ENCODE measurements at places on chromosomes 1 and 21.

DNA sequence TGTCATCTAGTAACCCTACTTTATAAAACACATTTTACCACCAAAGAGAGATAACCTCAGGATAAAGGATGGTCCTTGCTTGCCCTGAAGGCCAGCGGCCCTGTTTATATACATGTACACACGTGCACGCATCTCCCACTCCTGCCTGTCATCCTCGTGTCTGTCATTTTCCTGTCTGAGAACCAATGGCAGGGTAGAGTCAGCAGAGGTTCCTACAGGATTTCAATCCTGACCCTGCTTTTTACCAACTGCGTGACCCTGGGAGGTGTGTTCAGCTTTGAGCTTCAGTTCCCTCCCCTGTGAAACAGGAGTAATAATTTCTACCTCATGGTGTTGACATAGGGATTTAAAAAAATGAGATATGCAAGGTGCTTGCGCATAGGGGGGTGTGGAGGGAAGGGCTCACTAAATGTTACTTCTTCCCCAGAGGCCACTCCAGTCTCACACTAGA is 12.3 kb upstream of the RASSF5 start:
- DNase-seq, result no peak

- DNase-seq, result no peak
Observed at GRCh38 chr1:154548028-154548427, 10.4 kb downstream of the UBE2Q1 start.

DNA sequence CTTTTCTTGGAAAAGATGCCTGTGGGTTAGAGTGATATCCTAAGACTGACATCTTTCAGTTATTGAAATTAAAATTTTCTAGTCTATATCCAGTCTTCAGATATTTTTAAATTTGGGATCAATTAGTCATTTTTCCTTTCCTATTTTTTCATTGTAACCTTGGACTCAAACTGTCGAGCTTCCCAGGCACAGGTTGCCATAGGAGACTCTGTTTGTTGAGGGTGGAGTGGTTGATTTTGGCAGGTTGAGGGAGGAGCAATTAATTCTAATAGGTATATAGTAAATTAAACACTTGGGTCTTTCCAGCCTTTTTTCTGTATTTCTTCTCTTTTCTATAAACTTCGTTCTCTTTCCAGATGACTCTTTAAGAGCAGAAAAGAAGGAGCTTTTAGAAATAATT is 326.8 kb downstream of the ASTN1 start:
- no peak for DNase-seq

DNA sequence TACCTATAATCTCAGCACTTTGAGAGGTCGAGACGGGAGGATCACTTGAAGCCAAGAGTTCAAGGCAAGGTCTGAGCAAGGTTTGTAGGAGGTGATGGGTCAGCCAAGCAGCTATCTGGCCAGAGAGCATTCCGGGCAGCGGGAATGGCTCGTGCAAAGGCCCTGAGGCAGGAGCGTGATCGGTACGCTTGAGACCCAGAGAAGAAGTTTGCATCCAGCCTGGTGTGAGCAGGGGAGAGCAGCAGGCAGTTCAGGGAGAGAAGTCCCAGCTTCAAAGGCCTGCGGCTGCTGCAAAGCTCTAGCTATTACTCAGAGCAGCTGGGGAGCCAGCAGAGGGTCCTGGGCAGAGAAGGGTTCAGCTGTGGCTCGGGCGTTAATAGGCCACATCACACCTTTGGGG is 5.1 kb upstream of the SRARP start:
- DNase-seq, result no peak

DNA sequence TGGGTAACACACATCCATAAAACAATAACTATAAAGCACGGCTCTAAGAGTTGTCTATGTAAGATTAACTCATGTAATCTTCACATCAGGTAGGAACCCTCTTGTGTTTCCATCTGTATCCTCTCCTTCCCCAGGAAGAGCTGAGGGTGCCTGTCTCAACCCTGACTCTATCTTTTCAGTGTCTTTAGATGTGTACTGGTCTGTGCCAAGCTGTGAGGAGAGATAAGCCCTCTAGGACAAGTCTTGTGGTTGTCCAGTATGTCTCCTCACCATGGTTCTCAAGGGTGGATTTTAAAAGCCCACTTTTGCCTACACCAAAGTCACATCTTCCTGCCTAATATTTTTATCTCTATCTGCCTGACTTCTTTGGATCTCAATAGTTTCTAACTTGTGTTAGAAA is 300.1 kb downstream of the KCNT2 start:
- DNase-seq, result no peak

- DNase-seq, result no peak
Observed at GRCh38 chr21:46159841-46160656, 4.7 kb upstream of the FTCD start.

- DNase-seq, result no peak
Observed at GRCh38 chr1:71053758-71054157, 6.1 kb upstream of the PTGER3 start.

DNA sequence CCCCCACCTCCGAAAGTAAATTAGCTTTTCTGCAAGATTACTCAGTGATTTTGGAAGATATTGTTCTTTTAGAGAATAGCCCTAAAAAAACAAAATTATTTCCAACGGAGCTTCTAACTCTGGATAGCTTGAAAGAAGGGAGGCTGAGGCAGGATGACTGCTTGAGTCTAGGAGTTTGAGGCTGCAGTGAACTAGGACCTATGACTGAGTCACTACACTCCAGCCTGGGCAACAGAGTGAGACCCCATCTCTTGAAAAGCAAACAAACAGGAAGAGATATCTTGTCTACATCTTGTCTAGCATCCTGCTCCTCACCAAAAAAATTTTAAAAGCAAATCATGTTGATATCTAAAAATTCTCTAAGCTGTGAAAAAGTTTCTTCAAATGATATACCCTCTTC is 42.2 kb upstream of the CPLANE2 start:
- no peak for DNase-seq

- DNase-seq, result no peak
Observed at GRCh38 chr1:160451859-160452232, 51.5 kb downstream of the VANGL2 start.

GRCh38 chr1:25786887-25787759 is 12.9 kb upstream of the SELENON start:
- no peak for DNase-seq

DNA sequence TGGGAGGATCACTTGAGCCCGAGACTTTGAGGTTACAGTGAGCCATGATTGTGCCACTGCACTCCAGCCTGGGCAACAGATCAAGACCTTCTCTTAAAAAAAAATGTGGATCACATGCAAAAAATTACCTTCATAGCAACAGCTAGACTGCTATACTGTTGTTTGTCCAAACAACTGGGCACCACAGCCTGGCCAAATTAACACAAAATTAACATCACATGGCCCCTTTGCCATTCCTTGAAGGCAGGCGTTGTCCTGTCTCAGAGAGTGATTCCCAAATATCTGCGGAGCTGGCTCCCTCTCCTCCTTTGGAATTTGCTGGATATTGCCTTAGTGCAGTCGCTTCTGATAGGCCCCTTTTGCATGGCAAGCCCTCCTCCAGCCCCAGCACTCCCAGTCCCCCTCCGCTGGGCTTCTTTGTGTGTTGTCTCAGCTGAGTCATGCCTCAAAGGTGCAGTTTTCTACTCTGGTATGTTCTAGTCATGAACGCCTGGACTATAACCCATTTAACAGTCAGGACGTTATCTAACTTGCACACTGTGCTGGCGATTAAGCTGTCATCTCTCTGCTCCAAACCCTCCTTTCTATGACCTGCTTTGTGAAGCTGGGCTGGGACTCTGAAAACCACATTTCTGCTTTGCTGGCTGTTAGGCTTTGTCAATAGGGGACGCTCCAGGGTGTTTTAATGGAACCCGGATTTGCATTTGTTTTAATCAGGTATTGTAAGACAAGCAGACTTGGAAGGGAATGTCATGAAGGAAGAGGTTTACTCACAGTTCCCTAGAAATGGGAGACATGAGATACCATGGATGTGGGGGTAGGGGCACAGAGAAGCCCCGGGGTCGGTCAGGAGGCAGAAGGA is 20.1 kb upstream of the HPCAL4 start:
- DNase-seq, result peak; percentile 34
